ENCODE measurements at places on chromosomes 2 and 18.

- no peak for DNase-seq
These were observed 3.0 kb downstream of the PIKFYVE start for GRCh38 chr2:208269091-208269490.

DNA sequence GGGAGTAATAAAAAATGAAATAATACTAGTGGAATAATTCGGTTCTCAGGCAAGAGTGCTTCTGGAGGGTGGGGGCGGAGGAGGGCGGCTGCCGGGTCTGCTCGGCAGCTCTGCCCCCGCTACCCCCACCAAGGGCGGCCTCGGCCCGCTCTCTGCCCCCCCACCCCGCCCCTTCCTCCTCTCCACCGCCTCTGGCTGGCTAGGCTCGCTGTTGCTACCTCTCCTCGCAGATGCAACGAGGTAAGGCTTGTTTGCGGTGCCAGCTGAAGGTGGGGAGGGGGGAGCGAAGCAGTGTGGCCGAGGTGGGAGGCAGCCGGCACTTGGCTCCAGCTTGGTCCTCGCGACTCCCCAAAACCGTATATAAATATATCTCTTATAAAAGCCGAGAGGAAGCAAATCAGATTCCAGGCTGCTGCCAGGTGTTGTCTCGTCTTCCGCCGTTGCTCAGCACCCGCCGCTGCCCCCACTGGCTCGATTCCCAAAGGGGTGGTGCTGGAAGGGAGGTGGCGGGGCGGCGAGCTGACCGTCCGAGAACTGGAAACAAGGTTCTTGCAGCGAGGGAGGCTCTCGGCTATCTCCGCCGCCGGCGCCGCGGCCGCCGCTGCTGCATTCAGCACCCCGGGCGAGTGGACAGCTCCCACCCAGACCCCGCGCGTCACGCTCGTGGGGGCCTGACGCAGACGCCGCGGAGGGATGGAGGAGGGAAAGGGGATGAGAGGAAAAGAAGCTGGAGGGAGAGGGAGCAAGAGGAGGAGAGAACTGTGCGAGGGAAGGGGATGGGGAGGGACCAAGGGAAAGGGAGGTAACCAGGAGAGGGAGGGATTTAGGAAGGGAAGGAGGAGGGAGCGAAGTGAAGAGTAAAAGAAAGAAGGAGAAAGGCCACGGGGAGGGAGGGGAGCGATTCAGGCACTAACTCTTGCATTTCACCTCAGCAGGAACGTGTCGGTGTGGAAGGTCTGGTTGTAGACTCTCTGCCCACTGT, at the start of gene MARCHF4:
TSS of gene MARCHF4 (minus strand) at position 763 of the 982 bp plus-strand sequence. CDS start 2,223 bp downstream, outside the sequence.
- DNase-seq, result peak; percentile 28

DNA sequence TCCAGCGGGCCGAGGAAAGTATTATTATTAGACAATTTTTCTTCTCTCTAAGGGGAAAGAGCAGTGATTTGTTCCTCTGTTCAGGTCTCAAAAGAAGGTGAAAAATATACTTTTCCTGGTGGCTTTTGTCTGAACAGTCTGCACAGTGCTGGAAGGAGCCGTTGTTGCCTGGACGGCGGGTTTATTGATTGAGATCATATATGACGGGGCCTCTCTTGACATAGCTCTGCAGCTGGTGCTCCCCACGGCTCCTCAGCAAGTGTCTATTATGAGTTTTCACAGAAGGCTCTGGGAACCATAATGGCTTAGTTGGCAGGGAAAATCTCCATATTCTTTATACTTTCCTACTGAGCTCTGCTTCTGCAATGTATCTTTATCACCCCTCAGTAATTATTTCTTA, 42.9 kb downstream of the FSHR start:
- no peak for DNase-seq

- no peak for DNase-seq
These were observed 34.4 kb upstream of the RAPGEF4 start for GRCh38 chr2:172701250-172701649.

- no peak for DNase-seq
These were observed 461 bp downstream of the PRADC1 start for GRCh38 chr2:73232403-73233153.

GRCh38 chr2:229713371-229714079, 830 bp downstream of the DNER start:
- DNase-seq, result peak; percentile 67

GRCh38 chr18:41391616-41392595, 563.1 kb upstream of the PIK3C3 start:
- no peak for DNase-seq

DNA sequence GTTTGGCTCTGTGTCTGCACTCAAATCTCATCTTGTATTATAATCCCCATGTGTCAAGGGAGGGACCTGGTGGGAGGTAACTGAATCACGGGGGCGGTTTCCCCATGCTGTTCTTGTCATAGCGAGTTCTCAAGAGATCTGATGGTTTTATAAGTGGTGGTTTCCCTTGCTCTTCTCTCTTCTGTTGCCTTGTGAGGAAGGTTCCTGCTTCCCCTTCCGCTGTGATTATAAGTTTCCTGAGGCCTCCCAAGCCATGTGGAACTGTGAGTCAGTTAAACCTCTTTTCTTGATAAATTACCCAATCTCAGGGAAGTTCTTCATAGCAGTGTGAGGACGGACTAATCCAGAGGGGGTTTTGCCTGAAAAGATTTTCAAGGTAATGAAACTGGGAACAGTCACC, 245.4 kb downstream of the GALR1 start:
- DNase-seq, result no peak

DNA sequence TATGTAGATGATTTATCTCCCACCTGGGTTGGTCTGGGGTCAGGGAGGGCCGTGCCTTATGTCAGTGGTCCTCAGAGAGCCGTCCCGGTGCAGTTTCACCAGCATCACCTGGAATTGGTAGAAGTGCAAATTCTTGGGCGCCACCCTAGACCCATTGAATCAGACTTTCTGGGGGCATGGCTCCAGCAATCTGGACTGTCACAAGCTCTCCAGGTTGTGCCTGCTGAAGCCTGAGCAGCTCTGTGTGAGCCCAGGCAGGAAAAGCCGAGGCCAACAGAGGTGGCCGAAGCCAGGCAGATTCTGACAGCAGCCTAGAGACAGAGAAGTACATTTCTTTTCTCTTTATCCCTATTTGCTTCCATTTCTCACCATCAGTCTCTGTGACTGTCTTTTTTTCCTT, 98.4 kb upstream of the SEC11C start:
- no peak for DNase-seq

- no peak for DNase-seq
These were observed 37.5 kb downstream of the CMPK2 start for GRCh38 chr2:6828299-6828584.

GRCh38 chr2:85705680-85706039, 11.5 kb downstream of the GNLY start:
- no peak for DNase-seq

GRCh38 chr2:3482363-3482821, 36.9 kb downstream of the ADI1 start:
- DNase-seq, result no peak

DNA sequence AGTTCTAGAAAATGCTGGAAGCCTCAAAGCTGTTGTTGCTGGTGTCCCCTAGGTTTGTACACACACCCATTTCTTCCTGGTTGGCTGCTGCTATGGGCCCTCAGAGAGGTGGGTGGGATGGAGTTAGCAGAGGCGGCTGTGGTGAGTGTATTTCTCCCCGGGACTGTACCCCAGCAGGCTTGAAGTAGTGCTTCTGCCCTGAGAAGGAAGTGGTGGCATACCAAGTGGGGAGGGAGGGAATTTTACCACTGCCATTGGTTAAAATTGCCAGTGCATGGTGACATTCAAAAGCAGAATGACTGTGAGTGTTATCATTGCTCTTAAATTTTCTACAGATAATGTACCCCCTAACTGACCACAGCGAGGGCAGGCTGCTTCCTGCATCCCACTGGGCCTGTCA, 125.6 kb upstream of the CAPN13 start:
- DNase-seq, result no peak

DNA sequence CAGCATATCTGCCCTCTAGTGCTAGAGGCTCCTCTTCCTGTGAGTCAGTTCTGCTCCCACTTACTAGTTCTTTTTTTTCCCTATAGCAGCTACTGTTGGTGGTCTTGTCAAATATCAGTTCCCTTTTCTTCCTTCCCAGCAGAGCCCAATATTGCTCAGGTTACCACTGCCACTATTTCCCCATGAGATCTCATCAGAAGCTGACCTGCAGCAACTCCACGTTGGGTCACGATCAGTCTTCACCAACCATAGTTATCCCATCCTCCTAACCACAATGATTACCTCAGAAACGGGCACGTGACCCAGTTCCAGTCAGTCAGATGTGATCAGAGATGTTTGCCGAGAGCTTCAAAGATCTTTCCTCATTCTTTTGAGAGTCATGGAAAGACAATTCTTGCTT, 59.7 kb upstream of the CAPN13 start:
- DNase-seq, result no peak

DNA sequence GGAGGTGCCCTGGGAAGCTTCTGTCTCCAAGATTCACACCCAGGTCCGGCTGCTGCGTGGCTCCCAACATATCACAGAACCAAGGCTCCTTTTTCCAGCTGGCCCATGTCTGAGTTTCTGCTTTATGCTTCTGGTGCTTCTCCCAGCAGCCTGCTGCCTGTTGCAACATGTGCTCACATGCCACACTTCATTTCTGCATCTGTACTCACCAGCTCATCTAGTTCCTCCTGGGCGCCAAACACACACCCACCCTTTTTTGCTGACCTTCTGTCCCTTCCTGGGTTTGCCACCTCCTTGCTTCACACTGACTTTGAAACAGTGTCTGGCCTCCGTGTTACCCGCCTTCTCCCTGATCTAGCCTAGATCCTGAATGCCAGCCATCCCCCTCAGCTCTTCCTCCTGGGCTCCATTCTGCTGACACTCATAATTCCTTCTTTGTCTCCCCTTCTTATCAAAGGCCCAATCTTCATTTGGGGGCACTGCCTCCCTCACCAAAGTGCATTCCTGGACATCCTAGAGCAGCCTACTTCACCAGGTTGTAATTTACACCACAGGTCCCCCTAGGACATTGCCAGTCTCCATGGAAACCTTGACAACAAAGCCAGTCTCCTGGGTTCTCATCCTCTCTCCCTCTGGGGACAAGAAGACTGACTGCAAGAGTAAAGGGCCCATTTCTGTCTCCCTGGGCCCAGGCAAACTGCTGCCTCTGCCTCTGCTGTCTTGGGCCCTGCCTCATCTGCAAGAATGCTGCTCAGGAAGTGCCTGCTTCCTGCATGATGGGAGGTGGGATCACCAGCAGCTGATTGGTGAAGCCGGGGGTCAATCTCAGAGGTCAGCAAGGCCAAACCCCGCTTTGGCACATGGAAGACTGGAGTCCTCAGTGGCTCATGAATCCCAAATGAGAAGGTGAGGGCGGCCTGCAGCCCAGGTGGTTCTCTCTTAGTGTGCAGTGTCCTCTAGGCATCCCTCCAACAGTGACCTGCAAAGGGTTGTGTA, 13.9 kb upstream of the PROM2 start:
- no peak for DNase-seq

DNA sequence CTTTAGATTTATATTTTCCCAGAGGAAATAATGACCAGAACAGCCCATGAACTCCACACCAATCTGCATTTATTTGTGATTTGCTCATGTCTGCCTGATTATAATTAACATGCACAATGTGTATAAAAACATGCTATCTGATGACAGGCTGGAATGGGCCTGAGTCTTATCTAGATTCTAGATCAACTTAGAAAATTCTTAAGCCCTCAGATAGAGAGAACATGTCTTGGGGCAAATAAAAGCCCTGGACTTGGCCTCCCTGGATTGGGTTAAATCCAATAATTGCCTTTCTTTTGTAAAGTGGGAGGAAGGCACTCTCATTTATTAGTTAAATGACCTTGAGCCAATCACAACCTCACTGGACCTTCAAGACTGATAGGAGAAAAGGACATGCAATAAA, 61.8 kb downstream of the EVA1A start:
- DNase-seq, result no peak

GRCh38 chr2:98454500-98455235, 10.0 kb downstream of the INPP4A start:
- DNase-seq, result no peak

DNA sequence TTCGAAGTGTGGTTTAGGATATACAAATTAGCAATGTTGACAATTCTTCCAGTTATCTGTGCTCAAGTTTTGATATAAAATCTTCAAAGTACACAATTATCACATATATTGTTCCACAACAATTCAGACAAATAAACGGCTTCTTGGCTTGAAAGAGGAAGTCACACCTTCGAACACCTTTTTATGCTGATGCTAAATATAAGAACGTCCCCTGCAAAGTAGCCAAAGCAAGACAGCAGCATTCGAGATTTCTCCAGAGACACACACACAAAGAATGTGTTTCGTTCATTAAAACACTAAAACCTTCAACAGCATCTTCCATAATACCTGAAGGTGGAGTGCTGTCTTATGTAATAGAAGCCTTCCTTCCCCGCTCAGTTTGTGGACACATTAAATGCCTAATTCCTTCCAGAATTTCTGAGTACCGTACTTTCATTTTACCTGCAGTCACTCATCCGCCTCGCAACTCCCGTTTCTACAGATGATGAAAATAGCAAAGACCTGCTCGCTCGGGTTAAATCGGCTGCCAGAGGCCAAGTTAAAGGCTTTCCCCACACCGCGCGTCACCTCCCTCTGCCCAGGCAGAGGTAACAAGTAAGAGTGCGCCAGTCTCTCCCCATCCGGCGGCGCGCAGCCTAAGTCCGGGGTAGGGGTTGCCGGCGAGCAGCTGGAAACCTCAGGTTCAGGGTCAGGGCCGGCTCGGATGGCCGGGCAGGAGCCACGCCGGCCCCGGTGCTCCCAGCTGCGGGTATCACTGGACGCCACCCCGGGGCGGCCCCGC, 847 bp downstream of the SERPINE2 start:
- DNase-seq, result peak; percentile 16

GRCh38 chr2:150643114-150643725, 155.8 kb upstream of the RND3 start:
- DNase-seq, result no peak

DNA sequence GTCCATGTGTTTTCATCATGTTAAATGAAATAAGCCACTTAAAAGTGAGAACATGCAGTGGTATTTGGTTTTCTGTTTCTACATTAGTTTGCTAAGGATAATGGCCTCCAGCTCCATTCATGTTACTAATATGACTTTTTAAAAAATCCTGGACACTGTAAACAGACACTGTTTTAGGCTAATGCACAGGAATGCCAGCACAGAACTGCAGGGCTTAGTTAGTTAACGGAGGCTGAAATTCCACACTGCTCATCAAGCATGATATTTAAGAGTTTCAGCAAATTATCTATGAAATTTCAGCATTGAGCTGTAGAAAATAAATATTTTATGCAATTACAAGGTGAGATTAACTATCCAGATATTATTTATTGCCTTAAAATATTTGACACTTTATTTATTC, 42.5 kb upstream of the PAX3 start:
- no peak for DNase-seq

GRCh38 chr2:134845028-134845427, 6.6 kb downstream of the ACMSD start:
- DNase-seq, result no peak

Data from hypothalamus (tissue), 51 donors.